NCI-H187 treated with DMSO at 0.1 percent for 48 hours (cell line): ENCODE measurements at places on chromosomes 3 and 15.
A peak's percentile ranks its signal among the peaks of the same experiment; 100 is the strongest.

- no peak for DNase-seq
These were observed 78.5 kb downstream of the GHSR start for GRCh38 chr3:172369590-172370259.

- DNase-seq = no peak
These were observed 171.4 kb upstream of the ALCAM start for GRCh38 chr3:105195260-105195659.

DNA sequence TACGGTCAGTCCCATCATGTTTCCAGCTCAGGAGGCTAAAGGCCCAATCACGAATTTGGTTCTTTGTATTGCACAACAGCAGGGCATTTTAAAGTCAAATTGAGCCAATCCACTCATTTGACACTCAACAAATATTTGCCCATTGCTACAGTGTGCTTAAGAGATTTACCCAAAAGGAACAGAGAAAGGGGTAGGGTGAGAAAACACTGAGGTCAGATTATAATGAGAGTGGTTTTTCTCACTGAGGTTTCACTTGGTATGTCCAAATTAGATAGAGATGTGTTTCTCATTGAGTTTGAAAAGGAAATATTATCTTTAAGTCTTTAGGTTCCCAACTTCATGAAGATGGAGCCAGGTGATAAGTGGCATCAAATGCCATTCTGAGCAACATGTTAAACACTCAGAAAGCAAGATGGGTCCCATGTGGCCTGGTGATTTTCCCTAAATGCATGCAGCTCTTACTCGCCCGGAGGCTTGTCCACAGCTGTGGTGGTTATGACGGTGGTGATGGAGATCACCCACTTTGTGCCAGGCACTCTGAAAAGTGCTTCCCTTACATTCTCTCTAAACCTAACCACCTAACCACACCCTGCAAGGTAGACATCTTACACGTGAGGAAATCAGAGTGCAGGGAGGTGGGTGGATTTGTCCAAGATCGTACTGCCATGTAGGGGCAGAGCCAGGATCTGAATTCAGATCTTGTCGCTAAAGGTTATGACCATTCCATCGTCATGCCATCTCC lies 31.2 kb upstream of the USP3 start:
- no peak for DNase-seq

DNA sequence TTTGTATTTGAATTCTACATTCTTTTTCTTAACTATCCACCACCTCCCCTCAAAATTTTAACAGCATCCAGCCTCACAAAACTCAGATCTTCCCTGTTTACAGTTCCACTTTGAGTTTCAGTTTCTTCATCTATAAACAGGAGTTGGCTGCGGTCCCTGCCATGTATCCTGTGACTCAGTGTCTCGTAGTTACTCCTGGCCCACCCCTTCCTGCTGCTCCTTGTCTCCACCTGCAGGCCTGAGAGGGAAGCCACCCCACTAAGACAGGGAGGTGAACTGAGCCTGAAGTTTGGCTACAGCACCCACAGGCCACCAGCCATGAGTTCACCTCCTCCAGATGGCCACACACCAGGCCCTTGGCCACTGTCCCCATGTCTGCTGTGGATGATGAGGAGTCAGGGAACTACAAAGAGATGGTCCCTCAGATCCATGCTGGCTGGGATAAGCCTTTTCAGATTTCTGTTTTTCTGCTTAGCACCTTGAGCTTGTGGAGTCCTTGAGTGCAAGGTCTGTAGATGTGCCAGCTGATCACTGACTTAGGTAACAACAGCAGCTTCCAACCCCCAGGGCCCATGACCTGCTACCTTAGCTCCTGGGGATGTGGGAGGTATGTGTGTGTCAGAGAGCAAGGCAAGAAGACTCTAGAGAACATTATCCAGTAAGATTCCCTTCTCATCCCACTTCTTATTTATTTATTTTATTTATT lies 37.5 kb downstream of the CD86 start:
- DNase-seq = no peak

DNA sequence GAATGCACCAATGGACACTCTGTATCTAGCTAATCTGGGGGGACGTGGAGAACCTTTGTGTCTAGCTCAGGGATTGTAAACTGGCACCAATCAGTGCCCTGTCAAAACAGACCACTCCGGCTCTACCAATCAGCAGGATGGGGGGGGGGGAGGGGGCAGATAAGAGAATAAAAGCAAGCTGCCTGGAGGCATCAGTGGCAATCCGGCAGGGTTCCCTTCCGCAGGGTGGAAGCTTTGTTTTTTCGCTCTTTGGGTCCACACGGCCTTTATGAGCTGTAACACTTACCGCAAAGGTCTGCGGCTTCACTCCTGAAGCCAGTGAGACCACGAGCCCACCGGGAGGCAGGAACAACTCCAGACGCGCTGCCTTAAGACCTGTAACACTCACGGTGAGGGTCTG lies 827.1 kb downstream of the PLOD2 start:
- DNase-seq = no peak

- DNase-seq = no peak
These were observed 301.4 kb downstream of the OCA2 start for GRCh38 chr15:27797765-27798164.

DNA sequence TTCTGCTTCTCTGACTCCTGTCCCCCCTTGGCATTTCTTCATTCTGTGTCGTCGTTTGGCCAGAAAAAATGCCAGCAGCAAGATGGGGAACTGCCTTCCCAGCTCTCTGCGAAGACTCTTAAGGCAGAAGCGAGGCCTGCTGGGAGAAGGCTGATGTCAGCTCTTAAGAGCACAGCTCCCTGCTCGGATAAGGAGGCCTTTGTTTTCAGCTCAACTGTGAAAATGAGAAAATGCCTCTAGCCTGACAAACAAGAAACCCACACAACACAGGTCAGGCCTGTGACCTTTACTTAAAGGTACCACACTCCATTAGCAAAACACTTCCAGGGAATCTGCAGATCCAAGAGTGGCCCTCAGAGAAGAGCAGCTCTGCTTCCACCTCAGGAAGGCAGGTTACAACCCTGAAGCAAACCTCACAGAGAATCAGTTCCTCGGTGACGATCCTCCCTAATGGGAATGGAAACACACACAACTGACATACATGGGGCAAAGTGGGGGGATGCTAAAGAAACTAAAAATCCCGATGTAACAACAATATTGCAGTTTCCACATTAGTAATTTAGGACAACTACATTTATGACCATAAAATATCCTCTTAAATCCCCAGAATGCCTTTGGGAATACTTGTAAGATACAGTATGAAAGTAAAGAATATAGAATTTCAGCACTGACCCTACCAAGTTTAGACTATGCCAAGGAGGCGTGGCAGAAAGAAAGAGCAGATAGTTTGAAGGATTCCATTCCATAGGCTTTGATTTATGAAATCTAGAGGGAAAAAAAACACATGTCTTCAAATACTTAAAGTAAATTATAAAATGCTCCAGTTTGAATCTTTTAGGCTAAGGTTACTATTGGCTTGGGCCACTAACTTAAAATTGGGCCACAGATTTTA lies 52.1 kb downstream of the VGLL4 start:
- DNase-seq = peak; percentile 56

DNA sequence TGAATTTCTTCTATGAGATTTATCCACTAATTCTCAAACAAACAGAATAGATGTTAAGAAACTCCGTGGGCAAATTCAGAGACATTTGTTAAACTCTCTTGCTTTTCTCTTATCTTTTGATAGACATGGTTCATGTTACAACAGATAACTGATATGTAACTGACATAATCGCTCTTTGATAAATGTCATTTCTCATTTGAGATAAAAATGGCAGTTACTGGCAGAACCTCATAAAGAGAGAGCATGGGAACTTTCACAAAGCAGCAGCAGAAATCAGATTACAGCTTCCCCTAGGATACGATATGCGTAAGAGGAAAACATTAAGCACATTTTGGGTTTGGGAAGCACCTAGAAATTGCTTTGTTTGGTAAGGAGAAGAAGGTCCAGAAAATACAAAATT lies 126.1 kb downstream of the CADPS start:
- no peak for DNase-seq

GRCh38 chr3:473033-473800 lies 276.7 kb downstream of the CHL1 start:
- DNase-seq = no peak

GRCh38 chr3:142618917-142619461 lies 22.8 kb downstream of the PLS1 start:
- no peak for DNase-seq

DNA sequence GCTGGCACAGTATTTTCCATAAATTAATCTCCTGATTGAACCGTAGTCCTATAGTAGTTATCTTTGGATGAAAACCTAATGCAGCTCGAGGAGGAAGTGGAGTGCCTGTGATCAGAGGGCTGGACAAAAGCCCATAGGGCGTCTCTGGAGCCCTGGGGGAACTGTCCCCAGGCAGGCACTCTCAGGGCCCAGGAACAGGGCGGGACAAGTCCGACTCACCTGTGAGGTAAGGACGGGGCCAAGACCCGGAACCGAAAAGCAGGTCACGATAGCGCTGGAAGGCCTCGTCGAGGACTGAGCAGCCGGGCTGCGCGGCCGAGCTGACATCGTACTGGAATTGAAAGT lies 341 bp downstream of the HEXA start:
- DNase-seq = no peak

DNA sequence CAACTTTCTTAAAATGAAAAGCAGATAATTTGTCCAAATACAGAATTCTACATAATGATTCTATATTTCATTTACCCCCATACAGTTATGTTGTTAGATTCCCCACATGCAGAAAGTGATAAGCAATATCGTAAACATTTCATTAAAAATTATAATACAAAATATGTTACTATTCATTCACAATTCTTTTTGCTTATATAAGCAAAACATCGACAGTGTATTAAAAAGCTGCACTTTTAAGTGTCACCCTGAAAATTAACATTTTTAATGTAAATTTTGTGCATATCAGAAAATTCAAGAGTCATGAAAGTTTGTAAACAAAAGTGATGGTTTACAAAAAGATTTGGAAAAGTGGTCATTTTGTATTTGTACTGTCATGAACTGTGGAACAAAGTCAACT lies 19.2 kb downstream of the TMEM212 start:
- no peak for DNase-seq

DNA sequence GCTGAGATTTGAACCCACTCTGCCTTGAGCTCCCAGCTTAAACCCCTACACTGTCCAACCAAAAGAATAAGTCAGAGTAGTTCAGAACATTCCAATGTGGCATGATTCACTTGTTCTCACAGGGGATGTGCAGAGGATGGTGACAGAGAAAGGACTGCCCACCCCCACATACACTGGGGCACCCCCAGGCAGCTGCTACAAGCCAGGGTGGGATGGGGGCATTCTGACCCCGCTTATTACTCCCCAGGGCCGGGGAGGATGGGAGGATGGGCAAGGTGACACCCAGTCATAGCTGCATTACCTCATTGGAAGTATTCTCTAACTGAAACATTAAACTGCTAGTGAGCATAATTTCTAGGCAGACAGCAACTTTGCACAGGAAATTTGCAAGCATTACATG lies 126.0 kb upstream of the PRR20G start:
- DNase-seq = no peak

- no peak for DNase-seq
These were observed 165.0 kb upstream of the TLE3 start for GRCh38 chr15:70262591-70263274.

GRCh38 chr3:142973217-142974009 lies 9.9 kb upstream of the PAQR9 start:
- DNase-seq = no peak

GRCh38 chr15:87619161-87619960 lies 637.2 kb downstream of the NTRK3 start:
- DNase-seq = no peak

DNA sequence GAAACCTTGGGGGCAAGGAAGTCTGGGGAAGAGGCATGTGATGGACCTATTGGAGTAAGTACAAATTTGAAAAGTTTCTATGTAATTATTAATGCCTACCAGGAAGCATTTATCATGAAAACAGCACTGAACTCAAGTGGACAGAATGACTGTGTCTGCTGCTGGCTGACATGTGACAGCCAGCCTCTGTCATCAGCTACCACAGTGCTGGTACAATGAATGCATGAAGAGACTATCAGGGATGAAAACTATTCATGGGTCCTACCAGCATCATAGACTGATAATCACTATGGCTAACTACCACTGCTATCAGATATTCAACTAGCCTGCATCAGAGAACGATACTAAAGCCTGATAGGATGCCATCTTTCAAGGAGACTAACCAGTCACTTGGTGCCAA lies 193.5 kb downstream of the RAP2B start:
- DNase-seq = no peak

GRCh38 chr15:34813446-34814190 lies 18.3 kb upstream of the ACTC1 start:
- no peak for DNase-seq

DNA sequence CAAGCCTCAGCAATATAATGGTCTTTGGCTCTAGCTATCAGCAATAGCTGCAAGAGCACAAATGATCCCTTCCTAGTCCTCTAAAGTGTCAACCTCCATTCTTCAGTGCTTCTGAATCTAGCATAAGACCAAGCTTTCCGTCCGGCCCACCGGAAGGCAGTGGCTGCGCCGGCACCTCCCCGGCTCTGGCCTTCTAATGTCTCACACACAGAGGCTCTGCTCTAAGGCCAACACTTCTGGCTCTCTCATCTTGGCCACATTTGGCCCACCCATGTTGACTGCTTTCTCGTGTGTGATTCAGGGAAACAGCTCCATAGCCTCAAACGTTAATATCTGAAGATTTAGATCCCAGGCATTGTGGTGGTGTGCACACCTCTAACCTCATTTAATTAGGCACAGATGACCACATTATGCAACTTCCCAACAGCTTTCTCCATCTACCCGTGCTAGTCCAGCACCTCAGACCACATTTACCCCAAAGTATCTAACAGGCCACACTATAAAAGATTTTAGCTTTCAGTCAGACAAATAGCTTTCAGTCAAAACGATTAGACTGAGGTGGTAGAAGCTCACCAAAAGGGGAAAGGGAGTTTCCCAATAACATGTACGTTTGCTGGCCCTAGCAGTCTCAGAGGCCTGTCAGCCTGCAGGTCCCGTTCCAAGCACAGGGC lies 19.3 kb downstream of the SLC51A start:
- DNase-seq = no peak

- DNase-seq = no peak
These were observed 7.9 kb upstream of the ANPEP start for GRCh38 chr15:89822611-89822950.

DNA sequence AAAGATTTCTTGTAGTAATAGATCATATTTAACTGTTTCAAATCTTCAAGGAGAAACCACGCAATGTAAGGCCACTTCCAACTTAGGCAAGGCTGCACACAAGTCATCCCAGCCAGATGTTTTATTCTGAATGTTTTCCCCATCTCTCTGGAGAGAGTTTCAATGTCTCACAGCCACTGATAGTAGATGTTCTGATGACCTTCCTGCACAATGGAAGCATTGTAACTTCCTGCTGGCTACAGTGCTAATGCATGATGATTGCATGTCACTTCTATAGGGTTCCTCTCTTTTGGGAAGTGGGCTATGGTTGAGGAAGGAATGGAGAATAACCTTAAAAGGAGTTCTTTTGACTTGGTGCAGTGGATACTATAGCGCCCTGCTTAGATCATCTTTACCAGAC lies 328.0 kb downstream of the ZNF621 start:
- no peak for DNase-seq

DNA sequence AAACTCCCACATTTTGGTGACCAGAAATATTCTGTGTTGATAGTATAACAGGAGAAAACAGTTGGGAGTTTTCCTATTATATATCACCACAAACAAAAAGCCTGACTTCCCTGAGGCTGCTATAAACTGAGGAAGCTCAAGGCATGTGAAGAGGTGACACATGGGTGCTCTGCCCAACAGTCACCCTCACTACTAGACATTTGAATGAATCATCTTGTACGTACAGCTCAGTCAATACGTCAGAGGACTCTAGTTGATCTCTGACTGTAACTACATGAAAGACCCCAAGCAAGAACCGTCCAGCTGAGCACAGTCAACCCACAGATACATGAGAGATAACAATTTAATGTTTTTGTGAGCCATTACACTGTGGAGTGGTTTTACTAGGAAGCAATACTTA lies 338.3 kb upstream of the ATP11B start:
- no peak for DNase-seq
